ENCODE measurements at places on chromosomes 1 and 21.

- DNase-seq = no peak
These were observed 5.6 kb upstream of the BSDC1 start for GRCh38 chr1:32399843-32400242.

GRCh38 chr1:228407106-228408040 lies 738 bp upstream of the TRIM11 start:
- DNase-seq = no peak

GRCh38 chr1:59394706-59395425 lies 98.0 kb downstream of the FGGY start:
- DNase-seq = no peak

DNA sequence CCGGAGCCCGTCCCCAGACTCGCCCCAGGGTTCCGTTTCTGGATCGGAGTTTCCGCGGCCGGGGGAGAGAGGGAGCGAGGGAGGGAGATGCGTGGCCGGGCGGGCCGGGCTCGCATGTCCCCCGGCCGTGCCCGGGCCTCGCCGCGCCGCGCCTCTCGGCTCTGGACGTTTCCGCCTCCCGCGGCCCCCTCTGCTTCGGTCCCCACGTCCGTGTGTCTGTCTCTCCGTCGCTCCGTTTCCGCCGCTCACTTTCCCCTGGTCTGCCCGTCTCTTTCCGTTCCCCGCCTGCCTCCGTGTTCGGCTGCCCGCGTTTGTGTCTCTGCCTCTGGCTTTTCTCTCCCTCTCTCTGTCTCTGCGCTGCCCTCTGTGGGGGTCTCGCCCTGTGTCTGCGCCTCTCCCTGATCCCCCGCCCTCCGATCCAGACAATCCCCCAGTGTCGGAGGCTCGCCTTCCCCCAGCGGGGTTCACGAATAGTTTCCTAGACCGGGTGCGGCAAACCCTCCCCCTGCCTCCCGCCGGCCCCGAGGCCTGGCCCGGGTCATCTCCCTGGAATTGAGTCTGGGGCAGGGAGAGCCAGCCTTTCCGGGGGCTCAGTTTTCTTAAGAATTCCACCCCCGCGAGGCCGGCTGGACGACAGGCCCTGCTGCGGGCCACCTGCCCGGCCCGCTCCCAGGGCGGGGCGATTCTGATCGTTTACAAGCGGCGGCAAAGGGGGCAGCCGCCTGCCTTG lies 735 bp downstream of the NBL1 start:
- DNase-seq = peak; percentile 31

GRCh38 chr1:201883786-201884185 lies 4.9 kb upstream of the SHISA4 start:
- DNase-seq = no peak

Measured in T-helper 17 cell (primary cell).